ENCODE measurements at places on chromosomes 2 and 18. TPM values are rescaled to one million over a fixed set of nuclear protein-coding genes. Genes with fewer than 3 reads are reported as not detected.

The ABCB11 gene
- total RNA-seq, result not detected

The FABP1 gene
- not detected for total RNA-seq

The CD8A gene
- total RNA-seq, result not detected

The CD207 gene
- 0.92 TPM for total RNA-seq

The SERPINE2 gene
- total RNA-seq, result 12.5 TPM

- no peak for ATAC-seq
These were observed 19.9 kb downstream of the SNORC start for GRCh38 chr2:232889876-232890401.

- ATAC-seq, result no peak
These were observed 358.0 kb downstream of the HRH4 start for GRCh38 chr18:24818441-24818840.

- no peak for ATAC-seq
These were observed 647.6 kb upstream of the PKDCC start for GRCh38 chr2:41400088-41400665.

GRCh38 chr2:200471324-200471848 is 38.5 kb downstream of the KCTD18 start:
- ATAC-seq, result no peak

GRCh38 chr18:62844850-62845643 is 129.7 kb downstream of the PHLPP1 start:
- no peak for ATAC-seq

GRCh38 chr2:215745331-215745730 is 268.0 kb downstream of the MREG start:
- ATAC-seq, result no peak

- ATAC-seq, result no peak
These were observed 48.4 kb upstream of the CPO start for GRCh38 chr2:206890926-206891325.

DNA sequence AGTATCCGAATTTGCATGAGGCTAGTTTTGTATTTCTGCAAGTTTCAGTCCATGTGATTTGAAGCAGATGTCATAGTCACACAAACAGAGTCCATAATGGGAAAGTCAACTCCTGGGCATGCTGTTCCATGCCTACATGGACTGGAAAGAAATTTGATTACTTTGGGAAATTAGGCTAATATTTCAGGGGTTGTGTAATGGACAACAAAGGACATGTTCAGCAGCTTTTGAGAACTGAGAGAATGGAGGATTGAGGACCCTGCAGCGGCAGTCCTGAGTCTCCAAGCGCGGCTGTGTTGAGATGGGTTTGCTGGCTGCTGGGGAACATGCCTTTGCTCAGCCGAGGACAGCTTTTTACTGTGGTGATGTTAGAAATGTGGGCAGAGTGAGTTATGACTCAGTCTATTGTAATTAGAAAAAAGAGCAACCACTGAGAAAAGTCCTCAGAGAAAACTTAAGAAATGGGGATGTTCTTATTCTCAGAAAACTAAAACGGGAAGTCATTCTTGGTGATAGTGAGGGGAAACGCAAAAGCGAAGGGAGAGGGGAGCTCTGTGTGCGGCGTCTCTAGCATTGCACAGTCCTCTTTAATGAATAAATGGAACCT is 149.2 kb downstream of the FAM210A start:
- ATAC-seq, result peak; percentile 66

DNA sequence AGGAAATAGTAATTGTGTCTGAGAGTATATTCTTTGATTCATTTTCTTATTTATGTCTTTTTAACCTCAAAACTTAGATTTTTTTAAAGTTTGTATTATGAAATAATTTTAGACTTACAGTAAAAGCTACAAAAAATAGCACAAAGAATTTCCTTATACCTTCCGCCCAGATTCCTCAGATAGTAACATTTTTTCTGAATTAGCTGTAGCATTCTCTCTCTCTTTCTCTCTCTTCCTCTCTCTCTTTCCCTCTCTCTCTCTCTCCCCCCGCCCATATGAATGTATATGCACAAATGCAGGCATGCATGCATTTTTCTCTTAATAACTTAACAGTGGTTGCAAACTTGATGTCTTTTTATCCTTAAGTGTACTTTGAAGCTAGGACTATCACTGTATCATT is 361.1 kb upstream of the NRP2 start:
- ATAC-seq, result no peak

DNA sequence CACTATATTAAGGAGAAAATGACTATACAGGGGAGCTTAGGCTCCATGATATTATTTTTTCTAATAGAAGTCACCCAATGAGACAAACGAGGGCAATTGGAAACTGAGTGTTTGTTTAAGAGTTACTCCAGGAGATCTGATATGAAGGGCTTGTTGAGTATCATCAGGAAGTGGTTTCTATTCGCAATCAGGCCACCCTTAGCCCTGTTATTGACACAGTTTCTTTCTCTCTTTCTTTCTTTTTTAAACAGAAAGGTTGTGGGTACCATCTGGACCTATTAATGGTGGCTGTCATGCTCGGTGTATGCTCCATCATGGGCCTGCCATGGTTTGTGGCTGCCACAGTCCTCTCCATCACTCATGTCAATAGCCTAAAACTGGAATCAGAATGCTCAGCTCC is 117.3 kb downstream of the DPP4 start:
- ATAC-seq, result no peak

- no peak for ATAC-seq
These were observed 260.0 kb upstream of the ID2 start for GRCh38 chr2:8421658-8422449.

GRCh38 chr2:217741381-217741955 is 261.3 kb downstream of the TNS1 start:
- ATAC-seq, result no peak

GRCh38 chr18:48896875-48897511 is 53.8 kb downstream of the SMAD7 start:
- ATAC-seq, result peak; percentile 76

Data from gastroesophageal sphincter (tissue), 4 donors.